Vagina (tissue), 2 donors: ENCODE measurements at places on chromosomes 5 and 9.
A peak's percentile ranks its signal among the peaks of the same experiment; 100 is the strongest.

GRCh38 chr5:119292701-119293515, 62.9 kb upstream of the TNFAIP8 start:
- H3K27me3 ChIP-seq, result no peaks in the 10 kb centered on the region
- no peak for DNase-seq
- no peak overlapping the region for H3K27ac ChIP-seq

GRCh38 chr5:79107020-79107796, 4.4 kb upstream of the BHMT start:
- no peak overlapping the region for H3K4me3 ChIP-seq
- H3K27ac ChIP-seq, result no peak overlapping the region
- no peaks in the 10 kb centered on the region for H3K36me3 ChIP-seq

DNA sequence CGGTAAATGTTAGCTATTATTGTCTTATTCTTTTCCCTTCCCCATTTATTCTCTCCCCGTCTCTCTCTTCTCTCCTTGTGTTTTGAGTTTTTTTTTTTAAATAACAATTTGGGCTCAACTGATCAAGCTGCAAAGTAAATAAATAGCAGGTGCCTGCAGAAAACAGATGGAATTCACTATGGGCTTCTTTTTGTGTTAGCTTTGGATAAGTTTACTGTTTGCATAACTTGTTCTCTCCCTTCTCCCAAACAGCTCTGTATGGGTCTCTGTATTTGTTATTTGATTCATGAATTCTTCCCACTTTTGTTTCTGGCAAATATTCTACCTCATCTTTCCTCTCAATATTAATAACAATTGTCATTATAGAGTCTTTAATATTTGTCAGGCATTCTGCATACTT, 111.8 kb upstream of the ASTN2 start:
- H3K4me3 ChIP-seq, result no peak overlapping the region
- H3K27me3 ChIP-seq, result no peaks in the 10 kb centered on the region
- H3K36me3 ChIP-seq, result no peaks in the 10 kb centered on the region
- no peaks in the 10 kb centered on the region for H3K4me1 ChIP-seq
- DNase-seq, result no peak

GRCh38 chr9:2210201-2210600, 195.1 kb downstream of the SMARCA2 start:
- no peak for DNase-seq
- H3K27me3 ChIP-seq, result no peaks in the 10 kb centered on the region
- H3K4me3 ChIP-seq, result no peak overlapping the region

GRCh38 chr9:87668222-87668621, 57.7 kb upstream of the CTSL start:
- no peak for DNase-seq
- no peak overlapping the region for H3K4me3 ChIP-seq
- H3K36me3 ChIP-seq, result no peaks in the 10 kb centered on the region
- H3K27ac ChIP-seq, result no peak overlapping the region

DNA sequence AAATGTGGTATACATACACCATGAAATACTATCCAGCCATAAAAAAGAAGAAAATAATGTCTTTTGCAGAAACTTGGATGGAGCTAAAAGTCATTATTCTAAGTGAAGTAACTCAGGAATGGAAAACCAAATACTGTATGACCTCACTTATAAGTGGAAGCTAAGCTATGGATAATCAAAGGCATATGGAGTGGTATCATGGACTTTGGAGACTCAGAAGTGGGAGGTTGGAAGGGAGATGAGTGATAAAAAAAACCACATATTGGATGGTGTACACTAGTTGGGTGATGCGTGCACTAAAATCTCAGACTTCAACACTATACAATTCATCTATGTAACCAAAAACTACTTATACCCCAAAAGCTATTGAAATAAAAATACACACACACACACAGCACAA, 24.5 kb downstream of the ADAMTS12 start:
- H3K4me3 ChIP-seq, result no peak overlapping the region
- no peak for DNase-seq

DNA sequence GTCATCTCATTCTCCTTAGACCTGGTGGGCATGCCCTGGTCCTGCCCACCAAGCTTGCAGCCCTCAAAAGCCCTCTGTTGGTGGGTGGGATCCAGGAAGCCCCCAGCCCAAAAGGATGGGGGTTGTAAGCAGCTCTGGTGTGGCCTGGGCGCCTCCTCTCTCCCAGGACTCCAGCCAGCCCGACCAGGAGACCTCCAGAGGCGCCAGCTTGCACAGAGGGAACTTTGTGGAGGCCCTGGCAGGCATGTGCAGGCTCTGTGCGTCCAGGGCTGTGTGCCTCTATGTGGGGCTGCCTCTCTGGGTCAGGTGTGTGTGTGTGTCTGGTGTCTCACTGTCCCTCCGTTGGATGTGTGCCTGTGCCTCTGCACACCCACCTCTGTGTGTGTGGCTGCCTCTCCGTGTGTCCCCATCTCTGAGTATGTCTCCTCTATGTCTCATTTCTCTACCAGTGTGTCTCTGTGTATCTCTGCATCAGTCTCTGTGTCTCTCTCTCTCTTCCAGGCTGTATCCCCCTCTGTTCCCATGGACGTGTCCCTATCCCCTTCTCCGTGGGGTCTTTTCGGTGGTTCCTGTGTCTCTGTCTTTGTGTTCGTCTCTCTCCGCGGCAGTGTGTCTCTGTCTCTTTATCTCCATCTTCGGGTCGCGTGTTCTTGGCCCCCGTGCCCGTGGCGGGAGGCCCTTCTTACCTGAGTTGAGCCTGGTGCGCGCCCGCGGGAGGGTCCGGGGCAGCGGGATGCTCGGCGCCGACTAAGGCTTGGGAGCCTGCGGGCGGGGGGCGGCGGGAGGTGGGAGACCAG, 501 bp downstream of the ENHO start:
- H3K27ac ChIP-seq, result no peak overlapping the region
- peaks cover 6% of the 10 kb centered on the region for H3K4me1 ChIP-seq
- H3K27me3 ChIP-seq, result no peaks in the 10 kb centered on the region
- no peak for DNase-seq

GRCh38 chr9:129200255-129200654, 22.2 kb upstream of the IER5L start:
- H3K27me3 ChIP-seq, result no peaks in the 10 kb centered on the region
- peak overlapping the region; percentile 93 for H3K27ac ChIP-seq
- no peak for DNase-seq
- H3K4me1 ChIP-seq, result peaks cover 25% of the 10 kb centered on the region
- no peaks in the 10 kb centered on the region for H3K36me3 ChIP-seq
- H3K4me3 ChIP-seq, result no peak overlapping the region

GRCh38 chr5:111755942-111756381, 1.0 kb downstream of the NREP start:
- peaks cover 16% of the 10 kb centered on the region for H3K4me1 ChIP-seq
- no peaks in the 10 kb centered on the region for H3K36me3 ChIP-seq
- H3K27ac ChIP-seq, result peak overlapping the region; percentile 87
- H3K4me3 ChIP-seq, result peak overlapping the region; percentile 59

GRCh38 chr5:177542816-177543465, 11.4 kb downstream of the FAM193B start:
- H3K4me3 ChIP-seq, result no peak overlapping the region
- no peaks in the 10 kb centered on the region for H3K27me3 ChIP-seq
- H3K36me3 ChIP-seq, result peaks cover 5% of the 10 kb centered on the region
- H3K4me1 ChIP-seq, result peaks cover 83% of the 10 kb centered on the region
- H3K27ac ChIP-seq, result no peak overlapping the region
- no peak for DNase-seq

DNA sequence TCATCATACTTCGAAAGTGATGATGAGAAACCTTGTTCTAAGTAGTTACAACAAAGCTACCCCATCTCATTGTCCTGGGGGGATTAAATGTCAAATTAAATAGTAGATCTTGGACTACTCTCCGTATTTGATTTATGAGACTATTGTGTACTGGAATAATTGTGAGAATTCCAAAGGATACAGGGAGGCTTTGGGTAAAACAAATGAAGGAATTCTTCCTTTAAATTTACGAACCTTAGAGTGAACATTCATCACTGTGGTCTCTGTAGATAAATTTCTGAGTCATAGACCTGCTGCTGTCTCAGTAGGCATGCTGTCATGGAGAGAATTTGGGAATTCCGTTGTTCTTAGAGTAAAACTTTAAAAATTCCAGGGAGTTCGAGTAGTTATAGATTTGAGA, 836.2 kb downstream of the DNAH5 start:
- no peak overlapping the region for H3K4me3 ChIP-seq
- no peaks in the 10 kb centered on the region for H3K36me3 ChIP-seq
- no peaks in the 10 kb centered on the region for H3K4me1 ChIP-seq
- DNase-seq, result no peak

GRCh38 chr5:1555808-1556731, 32.3 kb upstream of the LPCAT1 start:
- no peak overlapping the region for H3K27ac ChIP-seq
- no peaks in the 10 kb centered on the region for H3K4me1 ChIP-seq
- no peaks in the 10 kb centered on the region for H3K36me3 ChIP-seq

DNA sequence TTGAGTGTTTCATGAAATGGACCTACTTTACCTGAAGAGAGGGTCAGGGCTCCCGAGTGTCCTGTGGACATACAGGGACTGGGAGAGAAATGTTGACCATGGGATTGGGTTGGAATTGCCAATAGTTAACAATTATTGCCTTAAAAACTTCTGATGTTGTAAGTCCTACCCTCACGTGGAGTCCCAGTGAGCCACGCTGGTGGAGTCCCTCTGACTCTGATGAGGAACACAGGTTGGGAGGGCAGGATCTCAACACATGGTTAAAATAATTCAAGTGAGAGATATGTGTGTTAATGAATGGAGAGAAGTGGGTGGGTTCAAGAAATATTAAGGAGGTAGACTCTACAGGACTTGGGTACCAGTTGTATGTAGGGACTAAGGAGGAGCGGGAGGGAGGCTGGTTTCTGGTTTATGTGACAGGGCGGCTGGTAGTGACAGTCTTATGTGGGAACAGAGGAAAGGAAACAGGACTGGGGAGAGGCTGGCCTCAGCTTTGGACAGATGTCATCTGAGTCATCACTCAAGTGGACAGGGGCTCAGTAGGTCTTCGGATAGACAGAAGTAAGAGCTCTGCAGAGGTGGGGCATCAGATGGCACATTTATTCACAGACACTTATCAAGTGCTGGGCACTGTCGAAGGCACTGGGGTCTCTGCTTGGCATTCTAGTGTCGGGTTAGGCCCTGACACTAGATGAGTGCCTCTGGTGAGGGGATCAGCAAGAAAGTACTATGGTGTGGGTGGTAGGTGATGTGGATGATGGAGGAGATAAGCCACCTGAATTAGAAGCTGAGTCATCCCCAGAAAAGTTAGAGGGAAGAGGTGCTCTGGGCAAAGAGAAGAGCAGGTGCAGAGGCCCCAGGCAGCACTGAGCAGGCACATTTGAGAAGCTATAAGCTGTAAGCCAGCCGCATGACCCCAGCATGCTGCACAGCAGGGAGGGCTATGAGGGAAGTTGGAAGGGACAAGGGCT, 27.2 kb downstream of the MAML1 start:
- no peaks in the 10 kb centered on the region for H3K27me3 ChIP-seq
- no peak overlapping the region for H3K27ac ChIP-seq
- no peak overlapping the region for H3K4me3 ChIP-seq
- H3K4me1 ChIP-seq, result peaks cover 65% of the 10 kb centered on the region
- no peaks in the 10 kb centered on the region for H3K36me3 ChIP-seq

DNA sequence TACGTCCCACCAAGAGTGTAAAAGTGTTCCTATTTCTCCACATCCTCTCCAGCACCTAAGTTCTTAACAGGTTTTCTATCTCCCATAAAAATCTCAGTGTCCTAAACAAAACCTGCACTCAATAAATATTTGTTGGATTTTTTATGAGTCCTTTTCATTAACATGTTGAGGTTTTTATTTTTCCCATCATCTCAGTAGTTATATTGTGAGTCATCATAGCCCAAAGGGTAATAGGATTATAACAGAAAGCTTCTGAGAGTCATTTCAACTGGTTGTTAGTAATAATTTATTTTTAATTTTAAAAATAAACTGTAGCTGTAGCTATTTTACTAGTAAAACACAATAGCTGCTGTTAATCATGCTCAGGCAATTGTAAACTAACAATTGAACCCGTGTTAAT, 331.6 kb upstream of the SLC30A5 start:
- H3K4me3 ChIP-seq, result no peak overlapping the region
- H3K36me3 ChIP-seq, result no peaks in the 10 kb centered on the region
- DNase-seq, result no peak
- H3K27me3 ChIP-seq, result no peaks in the 10 kb centered on the region
- H3K27ac ChIP-seq, result no peak overlapping the region

DNA sequence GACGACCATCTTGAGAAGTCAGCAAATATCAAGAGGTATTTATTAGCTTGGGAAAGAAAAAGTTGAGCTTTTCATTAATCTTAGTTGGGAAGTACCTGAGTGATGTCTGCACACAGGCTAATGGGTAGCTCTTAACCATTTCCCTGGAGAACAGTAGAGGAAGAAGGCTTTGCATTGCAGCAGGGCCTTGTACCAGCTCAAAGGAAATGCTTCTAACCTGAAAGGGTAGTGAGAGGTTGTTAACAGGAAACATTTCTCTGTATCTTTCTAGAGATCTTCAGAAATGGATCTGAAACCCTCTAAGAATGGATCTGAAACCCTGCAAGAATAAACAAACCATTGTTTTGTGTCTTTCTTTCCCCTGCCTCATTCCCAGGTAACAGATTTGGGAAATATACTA, 393.3 kb downstream of the PLK2 start:
- H3K4me3 ChIP-seq, result no peak overlapping the region
- H3K36me3 ChIP-seq, result no peaks in the 10 kb centered on the region
- H3K4me1 ChIP-seq, result no peaks in the 10 kb centered on the region
- no peak for DNase-seq

GRCh38 chr9:125405938-125406809, 144.5 kb downstream of the GAPVD1 start:
- H3K36me3 ChIP-seq, result no peaks in the 10 kb centered on the region
- DNase-seq, result no peak
- H3K4me1 ChIP-seq, result peaks cover 14% of the 10 kb centered on the region
- H3K27ac ChIP-seq, result no peak overlapping the region

- H3K36me3 ChIP-seq, result no peaks in the 10 kb centered on the region
- no peaks in the 10 kb centered on the region for H3K27me3 ChIP-seq
- H3K27ac ChIP-seq, result no peak overlapping the region
- H3K4me3 ChIP-seq, result no peak overlapping the region
- no peaks in the 10 kb centered on the region for H3K4me1 ChIP-seq
- DNase-seq, result no peak
Observed at GRCh38 chr5:161064297-161064696, 212.3 kb upstream of the ATP10B start.

DNA sequence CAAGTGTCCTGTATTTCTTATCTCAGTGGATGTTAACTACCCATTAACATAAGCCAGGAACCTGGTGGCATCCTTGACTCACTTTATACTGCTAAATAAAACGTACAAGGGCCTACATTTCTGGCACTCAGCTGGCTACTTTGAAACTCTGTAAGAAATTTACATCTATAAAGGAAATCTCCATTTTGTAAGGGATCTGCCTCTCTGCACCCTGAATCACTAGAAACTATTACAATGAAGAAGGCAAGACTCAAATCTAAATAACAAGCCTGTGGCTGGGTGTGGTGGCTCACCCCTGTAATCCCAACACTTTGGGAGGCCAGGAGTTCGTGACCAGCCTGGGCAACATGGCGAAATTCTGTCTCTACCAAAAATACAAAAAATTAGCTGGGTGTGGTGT, 51.5 kb downstream of the RAPGEF1 start:
- H3K36me3 ChIP-seq, result no peaks in the 10 kb centered on the region
- no peaks in the 10 kb centered on the region for H3K27me3 ChIP-seq
- H3K4me3 ChIP-seq, result no peak overlapping the region
- H3K27ac ChIP-seq, result no peak overlapping the region
- no peak for DNase-seq
- peaks cover 33% of the 10 kb centered on the region for H3K4me1 ChIP-seq
